ENCODE measurements at places on chromosomes 2 and 18.
A peak's percentile ranks its signal among the peaks of the same experiment; 100 is the strongest.

- no peak for DNase-seq
Observed at GRCh38 chr18:59954755-59955156, 55.0 kb downstream of the PMAIP1 start.

DNA sequence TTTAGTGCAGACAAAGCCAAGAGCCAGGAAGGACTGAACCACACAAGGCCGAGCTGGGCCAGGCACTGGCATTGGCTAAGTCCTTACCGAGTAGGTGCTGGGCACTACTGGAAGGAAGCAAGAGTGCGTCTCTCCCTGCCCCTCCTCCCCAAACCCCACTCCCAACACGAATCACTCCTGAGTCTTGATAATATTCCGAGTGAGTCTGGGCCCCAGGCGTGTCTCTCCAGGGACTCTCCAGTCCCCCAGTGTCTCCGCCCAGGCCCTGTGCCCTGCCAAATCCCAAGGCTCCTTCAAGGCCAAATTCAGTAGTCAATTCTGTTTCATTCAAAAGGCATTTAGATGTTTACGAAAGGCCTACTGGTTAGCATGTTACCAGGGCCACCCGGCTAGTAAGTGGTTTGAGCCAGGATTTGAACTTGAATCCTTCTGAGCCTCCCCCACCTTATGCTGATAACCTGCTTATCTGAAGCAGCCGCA, 82.8 kb downstream of the GLI2 start:
- DNase-seq, result no peak

GRCh38 chr2:127187831-127188230, 32.3 kb downstream of the CYP27C1 start:
- DNase-seq, result no peak

DNA sequence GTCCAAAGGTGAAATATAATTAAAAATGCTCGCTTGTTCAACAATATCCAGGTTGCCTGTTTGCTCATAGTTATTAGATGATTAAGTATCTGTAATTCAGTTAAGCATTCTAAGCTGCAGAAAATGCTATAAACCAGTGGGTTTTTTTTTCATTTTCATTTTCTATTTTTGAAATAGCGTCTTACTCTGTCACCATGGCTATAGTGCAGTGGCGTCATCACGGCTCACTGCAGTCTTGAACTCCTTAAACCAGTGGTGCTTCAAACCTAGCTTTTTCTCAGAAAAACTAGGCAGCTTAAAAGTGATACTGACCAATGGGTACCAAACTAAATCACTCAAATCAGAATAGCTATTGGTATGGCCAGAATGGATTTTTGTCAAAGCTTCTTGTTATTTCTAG, 925.2 kb downstream of the TSN start:
- no peak for DNase-seq

DNA sequence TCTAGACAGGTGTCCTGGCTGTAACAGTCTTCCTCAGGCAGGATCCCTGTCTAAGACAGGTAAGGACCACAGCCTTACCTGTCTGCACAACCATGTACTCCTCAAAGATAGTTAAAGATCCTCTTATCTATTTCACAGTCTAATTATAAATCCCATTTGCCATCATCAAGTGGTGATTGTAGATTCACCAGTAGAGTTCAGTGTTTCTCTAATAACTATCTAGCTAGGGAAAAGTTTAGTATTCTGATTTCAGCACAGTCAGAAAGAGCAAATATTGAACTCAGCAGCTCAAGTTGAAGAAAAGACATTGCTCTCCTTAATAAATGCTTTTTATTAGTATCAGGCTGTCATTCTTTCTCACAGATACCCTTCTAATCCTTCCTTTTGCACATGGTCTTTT, 1305.5 kb upstream of the NXPH2 start:
- DNase-seq, result peak; percentile 17

GRCh38 chr18:51235009-51235789, 37.7 kb upstream of the MEX3C start:
- DNase-seq, result no peak

- DNase-seq, result peak; percentile 49
Observed at GRCh38 chr2:67057901-67058703, 339.0 kb upstream of the ETAA1 start.

DNA sequence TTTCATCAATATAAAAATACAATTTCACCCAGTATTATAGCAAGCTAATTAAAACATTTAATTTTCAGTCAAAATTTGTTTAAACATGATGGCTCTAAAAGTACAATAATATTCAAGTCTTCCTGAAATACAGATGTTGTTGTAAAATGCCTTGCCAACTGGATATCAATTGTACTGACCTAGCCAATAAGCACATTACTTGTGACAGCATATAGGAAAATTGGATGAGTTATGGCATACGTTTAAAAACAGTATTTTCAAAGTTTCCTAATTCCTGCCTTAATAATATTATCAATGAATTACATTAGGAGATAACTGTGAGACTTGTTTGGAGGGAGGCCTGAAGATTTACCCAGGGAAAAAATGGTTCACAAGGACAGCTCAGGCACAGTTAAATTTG, 336.9 kb upstream of the CDH20 start:
- DNase-seq, result no peak

DNA sequence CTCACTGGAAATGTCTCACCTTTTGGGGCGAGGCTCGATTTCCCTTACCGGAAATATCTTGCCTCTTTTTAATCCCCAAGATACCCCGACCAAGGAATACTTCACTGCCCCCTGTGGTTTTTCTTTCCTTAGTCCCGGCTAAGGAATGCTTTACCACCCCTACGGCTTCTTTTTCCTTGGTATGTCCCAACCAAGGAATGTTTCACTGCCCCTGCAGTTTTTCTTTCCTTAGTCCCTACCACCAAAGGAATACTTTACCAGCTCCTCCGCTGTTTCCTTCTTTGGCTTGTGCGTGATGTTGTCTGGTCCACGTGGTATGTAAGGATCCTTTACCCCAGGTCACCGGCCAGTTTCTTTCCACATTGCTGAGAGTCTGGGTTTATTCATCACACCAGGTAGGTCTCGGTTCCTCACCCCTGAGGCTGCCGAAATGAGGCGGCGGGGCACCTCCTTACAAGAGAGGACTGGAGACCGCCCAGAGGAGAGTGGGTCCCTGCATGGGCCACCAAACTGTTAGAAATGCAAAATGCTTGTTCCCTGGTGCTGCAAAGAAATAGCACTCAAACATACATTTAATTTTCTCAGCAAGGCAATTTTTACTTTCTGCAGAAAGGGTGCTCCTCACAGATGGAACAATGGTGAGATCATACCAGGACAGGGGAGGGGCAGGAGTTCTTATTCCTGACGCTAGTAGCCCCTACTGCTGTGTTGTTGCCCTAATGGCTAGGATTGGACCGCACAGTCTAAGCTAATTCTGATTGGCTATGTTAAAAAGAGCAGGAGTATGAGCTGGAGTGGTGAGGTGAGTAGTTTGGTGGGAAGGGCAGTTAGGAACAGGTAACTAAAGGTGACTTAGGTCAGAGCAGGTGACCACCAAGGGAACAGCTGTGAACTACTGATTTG, 33.4 kb upstream of the CLASP1 start:
- DNase-seq, result no peak

DNA sequence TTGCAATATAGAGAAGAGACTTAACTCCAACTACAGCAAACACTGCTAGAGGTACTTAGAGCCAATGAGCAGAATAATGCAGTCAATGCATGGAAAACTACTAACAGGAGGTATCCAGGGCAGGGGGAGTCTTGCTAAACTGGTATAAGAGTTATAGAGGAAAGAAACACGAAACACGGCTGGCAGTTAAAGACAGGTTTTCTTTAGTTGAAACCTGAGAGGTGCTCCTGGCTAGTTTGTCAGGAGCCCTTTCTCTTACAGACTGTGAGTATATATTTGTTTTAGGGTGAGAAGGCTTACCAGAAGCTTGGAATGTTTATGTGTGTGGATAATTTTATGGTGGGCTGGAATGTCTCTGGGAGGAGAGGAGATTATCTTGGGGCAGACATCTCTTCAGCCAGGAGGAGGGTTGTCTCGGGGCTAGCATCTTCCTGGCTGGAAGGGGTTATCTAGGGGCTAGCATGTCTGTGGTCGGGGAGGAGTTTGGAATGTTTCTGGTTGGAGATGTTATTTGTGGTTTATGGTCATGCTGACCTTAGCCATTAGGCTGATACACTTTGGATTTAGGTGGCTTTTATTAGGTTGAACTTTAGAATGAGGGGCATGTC, 1048.8 kb downstream of the DPP10 start:
- DNase-seq, result no peak

DNA sequence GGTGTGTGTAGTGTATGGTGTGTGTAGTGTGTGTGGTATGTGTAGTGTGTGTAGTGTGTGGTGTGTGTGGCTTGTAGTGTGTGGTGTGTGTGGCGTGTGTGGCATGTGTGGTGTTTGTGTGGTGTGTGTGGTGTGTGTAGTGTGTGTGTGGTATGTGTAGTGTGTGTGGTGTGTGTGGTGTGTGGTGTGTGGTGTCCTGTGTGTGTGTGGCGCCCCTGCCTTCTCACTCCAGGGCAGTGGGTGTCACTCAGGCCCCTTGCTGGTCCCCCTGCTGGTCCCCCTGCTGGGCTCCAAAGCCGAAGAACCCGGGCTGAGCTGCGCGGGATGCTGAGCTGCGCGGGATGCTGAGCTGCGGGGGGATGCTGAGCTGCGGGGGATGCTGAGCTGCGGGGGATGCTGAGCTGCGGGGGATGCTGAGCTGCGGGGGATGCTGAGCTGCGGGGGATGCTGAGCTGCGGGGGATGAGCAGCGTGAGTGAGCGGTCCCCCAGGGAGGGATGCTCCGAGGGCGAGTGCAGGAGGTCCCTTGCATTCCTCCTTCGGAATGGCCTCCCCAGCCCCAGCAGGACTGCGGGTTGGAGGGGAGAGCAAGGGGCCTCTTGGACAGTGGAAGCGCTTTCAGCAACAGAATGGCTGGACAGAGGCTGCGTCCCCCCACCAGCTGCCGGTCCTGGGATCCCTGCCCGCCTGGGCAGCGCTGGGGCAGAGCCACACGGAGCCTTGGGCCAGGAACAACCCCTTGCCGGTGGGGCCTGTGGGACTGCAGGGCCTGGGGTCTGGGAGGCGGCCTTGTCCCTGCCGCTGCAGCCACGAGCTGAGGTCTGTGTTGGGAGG, 3.4 kb upstream of the RTP5 start:
- no peak for DNase-seq

- no peak for DNase-seq
Observed at GRCh38 chr2:100125626-100126025, 16.8 kb downstream of the AFF3 start.

DNA sequence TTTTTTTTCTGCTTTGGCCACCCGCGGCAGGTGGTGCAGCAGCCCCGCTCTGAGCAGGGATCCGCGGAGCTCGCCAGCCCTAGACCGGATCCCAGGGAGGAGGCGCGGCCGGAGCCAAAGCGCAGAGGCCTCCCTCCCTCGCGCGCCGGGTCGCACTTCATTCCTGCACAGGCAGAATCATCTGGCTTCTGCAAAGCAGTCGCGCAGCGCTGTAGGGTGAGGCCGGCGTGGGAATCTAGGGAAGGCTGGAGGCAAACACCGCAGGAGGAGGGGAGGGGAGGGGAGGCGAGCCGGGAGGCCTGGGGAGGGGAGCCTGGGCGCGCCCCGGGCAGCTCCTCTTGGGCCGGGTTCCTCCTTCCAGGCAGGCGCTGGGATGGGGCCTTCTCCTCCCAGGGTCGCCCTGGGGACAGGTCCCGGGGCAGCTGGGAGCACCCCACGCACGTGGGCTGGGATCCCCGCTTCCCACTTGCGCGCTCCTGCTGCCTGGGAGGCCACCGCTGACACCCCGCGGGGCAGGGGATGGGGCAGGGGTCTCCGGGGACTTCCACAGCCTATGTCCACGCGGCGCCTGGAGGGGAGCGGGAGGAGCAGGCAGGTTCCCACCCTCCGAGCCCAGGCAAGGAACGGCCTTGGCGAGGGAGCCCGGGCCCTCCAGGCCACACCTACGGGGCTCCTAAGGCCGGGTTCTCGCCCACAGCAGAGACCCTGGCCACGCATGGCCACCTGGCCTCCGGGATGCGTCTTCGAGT, 45.0 kb downstream of the MBP start:
- no peak for DNase-seq

DNA sequence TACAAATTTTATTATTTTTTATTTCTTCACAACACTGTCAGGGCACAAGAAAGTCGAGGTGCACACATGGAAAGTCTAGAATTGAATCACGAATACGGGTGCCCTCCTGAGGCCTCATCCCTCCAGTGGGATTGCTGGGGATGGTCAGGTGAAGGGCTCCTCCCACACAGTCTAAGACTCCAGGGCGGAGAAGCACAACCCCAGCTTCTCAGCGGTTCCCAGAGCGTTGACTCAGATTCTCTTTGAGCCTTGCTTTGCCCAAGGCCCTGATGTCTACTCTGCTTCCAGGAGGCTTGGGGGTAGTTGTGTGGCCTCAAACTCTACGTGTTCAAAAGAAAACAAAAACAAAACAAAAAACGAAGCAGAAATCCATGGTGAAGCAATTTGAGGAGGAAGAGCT, 108.4 kb downstream of the LYPD6B start:
- DNase-seq, result no peak

GRCh38 chr2:170113168-170113894, 64.6 kb upstream of the MYO3B start:
- DNase-seq, result no peak

GRCh38 chr2:27980242-27980641, 89.7 kb downstream of the BABAM2 start:
- DNase-seq, result no peak

GRCh38 chr18:49521216-49521835, 34.3 kb upstream of the C18orf32 start:
- DNase-seq, result no peak

- DNase-seq, result no peak
Observed at GRCh38 chr2:120243211-120243610, 9.4 kb upstream of the RALB start.

DNA sequence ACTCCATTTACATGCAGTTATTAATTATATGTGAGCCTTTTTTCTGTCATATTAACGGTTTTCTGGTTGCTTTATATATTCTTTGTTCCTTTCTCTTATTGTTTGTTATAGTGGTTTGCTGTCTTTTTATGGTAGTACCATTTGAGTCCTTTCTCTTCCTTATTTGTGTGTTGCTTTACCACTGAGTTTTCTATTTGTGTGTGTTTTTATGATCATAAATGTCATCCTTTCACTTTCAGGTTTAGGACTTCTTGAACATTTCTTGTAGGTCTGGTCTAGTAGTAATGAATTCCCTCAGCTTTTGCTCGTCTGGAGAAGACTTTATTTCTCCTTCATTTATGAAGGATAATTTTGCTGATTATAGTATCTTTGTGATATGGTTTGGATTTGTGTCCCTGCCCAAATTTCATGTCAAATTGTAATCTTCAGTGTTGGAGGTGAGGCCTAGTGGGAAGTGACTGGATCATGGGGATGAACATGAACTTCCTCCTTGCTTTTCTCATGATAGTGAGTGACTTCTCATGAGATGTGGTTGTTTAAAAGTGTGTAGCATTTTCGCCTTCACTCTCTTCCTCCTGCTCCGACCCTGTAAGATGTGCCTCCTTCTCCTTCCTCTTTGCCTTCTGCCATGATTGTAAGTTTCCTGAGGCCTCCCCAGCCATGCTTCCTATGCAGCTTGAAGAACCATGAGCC, 11.5 kb downstream of the GCC2 start:
- no peak for DNase-seq

- DNase-seq, result no peak
Observed at GRCh38 chr2:221095356-221095755, 476.7 kb downstream of the EPHA4 start.

GRCh38 chr2:64401529-64401880, 52.5 kb upstream of the LGALSL start:
- no peak for DNase-seq

GRCh38 chr2:4219571-4219970, 516.2 kb downstream of the DCDC2C start:
- no peak for DNase-seq
